Hepatocyte (in vitro differentiated cells): ENCODE measurements at places on chromosomes 3 and 15.
A peak's percentile ranks its signal among the peaks of the same experiment; 100 is the strongest.

- DNase-seq: no peak
Observed at GRCh38 chr3:46517016-46517783, 19.4 kb downstream of the RTP3 start.

DNA sequence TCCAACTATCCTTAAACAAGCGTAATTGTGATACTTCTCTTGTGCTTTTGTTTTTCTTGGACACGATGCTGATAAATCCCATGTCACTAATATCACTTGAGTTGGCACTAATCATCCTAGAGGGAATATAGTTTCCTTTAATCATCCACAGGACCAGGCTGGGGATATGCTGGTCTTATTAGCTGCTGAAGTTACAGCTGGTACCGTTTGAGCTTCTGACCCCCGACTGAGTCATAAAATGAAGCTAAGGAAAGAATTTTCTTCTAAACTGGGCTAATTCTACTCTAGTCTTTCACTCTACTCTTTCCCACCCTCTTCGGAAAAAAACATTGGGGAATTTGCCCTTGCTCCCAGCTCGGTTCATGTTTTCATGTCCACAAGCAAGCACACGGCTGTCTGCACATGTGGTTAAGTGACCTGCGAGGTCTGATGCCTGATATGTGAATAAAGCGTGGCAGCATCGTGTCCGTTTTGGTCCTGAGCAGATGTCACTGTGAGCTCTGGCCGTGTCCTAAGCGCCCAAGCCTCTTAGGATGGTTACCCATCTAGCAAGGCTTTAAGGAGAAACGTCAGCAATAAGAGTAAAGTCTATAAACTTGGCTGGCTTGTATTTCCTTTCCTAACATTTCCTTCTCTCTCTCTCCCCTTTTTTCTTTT, 223.7 kb downstream of the ITPR1 start:
- no peak for DNase-seq

DNA sequence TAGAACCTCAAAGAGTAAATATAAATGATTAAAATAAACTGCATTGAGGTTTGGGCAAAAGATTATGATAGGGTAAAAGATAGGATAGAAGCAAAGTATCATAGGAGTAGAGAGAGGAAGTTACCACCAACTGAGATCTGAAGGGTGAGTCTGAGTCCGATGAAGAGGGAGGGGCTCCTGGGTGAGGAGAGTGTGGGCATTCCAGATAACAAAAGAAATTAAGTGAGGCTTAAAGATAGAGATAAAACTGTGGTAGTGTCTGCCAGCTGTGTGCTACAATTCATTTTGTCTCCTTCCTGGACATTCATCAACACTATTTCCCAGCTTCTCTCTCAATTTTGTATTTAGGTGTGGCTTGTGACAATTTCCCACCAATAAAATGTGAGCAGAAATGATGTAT, 343.0 kb upstream of the PLSCR5 start:
- no peak for DNase-seq

DNA sequence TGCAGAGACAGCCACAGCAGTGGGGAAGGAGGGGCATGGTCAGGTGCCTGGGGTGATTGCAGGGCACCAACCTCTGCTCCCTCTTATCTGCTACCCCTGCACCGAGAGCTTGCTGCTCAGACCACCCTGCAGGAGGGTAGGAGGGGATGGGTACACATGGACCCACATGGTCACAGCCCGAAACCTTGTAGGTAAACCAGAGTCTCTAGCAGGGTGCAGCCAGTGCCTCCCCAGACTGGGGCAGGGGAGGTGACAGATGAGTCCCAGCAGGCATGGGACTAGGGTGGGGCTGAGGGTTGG, 49.2 kb downstream of the FAH start:
- DNase-seq: no peak

DNA sequence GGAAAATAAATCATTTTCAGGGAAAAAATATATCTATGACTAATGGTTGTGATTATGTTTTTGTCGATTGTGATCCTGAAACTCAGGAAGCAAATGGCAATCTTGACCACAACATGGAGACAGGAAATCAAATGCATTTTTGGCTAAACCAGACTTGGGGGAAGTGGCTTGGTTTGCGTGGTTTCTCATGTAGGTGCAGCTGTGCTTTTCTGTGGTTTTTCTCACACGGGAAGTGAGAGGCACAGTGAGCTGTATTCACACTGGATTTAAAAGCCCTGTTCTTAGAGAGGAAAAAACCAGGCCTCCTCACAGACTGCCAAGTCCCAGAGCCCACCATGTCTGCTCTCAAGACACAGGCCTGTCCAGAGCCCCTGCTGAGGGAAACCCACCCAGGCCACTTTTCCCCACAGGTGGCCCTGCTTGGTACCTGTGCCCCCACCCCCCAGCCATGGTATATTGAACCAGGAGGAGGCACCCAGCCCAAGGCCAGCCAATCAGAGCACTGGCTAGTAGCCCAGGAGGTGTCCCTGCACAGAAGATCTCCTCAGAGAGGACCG, 46.1 kb downstream of the BTD start:
- no peak for DNase-seq

DNA sequence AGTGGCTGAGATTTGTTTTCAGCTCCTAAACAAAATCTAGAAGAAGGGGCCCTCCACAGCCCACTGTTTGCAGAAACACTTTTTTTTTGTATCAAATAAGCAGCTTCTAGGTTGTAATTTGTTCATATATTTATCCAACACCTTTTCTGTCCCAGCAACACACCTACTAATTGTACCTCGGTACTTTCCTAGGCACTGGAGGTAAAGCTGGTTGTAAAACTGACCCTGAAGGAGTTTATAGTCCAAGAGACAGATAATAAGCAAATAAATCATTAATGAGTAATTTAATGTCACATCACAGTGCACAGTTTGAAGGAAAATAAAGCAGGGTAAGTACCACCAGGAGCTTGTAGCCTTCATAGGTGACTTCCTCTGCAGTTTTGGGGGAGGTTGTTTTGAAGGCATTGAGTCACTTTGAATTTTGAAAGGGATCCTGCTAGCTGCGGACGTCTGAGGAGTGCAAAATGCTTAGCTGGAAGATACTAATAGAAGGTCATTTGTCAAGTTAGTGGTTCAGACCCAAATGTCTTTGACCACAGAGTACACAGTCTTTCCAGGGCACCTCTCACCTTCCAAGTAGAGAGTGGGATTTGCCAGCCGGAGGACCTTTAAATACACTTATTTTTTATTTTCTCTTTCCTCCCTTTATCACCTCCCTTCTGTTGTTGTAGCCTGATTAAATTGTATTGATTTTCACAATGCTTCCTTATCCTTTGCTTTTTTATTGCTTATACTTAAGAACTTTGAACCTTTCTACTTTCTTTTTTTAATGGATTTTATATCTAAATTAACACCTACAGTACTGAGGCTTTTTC, 53.8 kb downstream of the CMSS1 start:
- no peak for DNase-seq

DNA sequence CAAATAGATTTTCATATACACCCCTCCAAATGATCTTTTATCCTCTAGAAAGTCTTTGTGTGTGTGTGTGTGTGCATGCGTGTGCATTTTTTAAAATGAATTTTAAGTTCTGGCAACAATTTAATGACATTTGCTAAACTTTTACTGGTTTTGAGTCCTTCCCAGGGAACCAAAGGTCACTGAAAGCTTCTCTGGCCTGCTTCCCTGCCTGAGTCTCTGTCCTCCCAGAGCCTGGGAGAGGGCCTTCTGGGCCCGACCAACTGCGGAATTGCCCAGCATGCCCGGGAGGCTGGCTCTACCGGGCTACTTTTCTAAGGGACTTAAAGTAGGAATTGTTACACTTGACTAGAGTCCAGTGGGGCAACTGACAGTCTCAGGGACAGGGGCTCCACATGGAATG, 7.4 kb upstream of the RBPMS2 start:
- no peak for DNase-seq

DNA sequence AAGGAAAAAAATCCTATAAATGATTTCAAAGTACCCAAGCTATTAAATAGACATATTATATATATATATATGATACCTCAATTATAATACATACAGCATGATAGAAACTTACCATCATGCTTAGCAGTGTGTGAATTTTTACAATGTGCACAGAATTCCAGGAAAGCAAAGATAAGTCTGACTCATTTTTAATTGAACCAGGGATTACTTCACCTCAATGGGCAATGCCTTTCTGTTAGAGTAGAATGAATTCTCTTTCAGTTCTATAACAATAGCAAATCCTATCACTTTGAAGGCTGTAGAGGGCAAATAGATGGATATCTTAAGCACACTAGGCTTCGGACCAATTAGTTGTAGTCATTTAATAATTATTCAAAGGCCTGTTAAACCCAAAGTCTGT, 54.8 kb upstream of the P3H2 start:
- DNase-seq: no peak

DNA sequence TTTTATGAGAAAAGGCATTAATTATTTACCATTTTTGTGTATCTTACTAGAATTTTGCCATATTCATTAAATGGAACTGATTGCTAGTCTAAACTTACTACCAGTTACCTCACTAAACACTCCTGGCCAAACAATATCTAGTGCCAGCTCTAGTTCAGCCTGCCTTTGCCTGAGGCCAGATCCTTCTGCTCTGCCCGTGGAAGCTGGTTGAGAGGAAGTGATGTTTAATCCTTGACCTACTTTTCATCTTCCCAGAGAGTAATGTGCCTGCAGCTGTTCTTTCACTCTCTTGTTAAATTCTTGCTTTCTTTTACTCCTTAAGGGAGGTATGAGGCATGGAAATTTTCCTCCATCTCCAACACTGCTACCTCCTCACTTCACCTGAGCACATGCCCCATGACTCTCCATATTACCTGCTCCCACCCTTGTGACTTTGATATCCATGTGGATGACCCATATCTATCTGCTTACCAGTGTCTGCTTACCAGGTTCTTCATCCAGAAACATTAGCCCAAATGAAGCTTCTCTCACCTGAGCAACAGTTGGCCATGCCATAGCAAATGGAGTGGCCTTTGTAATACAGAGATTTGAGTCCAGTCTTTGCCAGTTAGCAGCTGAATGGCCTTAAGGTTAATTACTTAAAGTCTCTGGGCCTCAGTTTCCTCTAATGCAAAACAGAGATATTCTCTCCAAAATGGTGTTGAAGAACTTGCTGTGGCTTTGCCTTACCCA, 53.4 kb downstream of the UBE2E1 start:
- no peak for DNase-seq

DNA sequence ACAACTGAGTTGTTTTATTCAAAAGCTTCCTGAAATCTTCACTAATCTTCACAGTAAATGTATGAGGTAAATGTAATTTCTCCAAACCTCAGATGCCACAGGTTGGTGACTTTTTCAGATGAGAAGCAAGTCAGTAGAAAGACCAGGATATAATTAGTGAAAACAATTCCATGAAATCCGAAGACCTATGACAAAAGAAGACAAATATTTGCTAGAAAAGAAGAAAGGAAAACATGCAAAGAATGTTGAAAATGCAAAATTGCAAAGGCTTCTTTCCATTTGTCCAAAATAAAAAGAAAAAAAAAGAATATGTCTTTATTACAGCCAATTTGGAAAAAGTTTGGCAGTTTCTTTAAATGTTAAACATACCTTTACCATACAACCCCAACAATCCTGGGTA, 88.3 kb upstream of the MYRIP start:
- DNase-seq: no peak

- no peak for DNase-seq
Observed at GRCh38 chr3:188242436-188243123, 88.6 kb downstream of the LPP start.

GRCh38 chr3:159356606-159357005, 554.8 kb downstream of the MFSD1 start:
- DNase-seq: no peak

DNA sequence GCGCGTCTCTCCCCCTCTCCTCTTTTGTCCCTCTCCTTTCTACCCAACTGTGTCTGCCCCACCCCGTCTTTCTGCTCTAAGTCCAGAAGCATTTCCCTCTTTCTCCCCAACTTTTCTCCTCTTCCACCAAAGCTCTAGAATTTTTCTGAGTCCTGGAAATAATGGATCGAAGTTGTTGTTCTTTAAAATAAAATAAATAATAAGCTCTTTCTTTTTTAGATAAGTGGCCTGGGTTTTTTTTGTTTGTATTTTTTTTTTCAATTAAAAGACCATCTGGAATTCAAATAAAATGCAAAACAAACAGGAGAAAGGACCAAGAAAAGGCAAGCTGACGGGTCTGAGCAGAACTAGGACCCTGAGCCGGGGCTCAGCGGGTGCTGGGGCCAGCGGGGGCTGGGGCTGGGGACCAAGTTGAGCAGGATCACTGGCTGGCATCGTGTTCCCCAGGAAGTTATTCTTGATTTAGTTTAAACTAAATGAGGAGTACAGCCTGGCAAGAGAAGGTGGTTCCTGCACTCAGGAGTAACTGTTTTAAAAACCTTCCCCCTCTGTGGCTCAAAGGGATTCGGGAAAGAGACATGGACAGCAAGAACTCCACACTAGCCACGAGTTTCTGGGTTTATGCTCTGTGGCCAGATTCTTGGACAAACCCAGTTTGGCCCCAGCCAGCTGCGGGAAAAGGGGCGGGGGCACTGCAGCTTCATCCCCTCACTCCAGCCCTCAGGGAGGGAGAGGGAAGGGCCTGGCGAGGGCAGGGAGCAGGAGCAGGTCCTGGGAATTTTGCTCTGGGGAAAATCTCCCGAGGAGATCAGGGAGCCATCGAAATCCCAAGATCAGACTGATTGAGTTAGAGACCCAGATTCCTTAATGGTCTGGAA, 8.4 kb downstream of the GATA2 start:
- DNase-seq: no peak

- DNase-seq: peak; percentile 64
Observed at GRCh38 chr3:71710906-71711494, 14.2 kb downstream of the EIF4E3 start.

DNA sequence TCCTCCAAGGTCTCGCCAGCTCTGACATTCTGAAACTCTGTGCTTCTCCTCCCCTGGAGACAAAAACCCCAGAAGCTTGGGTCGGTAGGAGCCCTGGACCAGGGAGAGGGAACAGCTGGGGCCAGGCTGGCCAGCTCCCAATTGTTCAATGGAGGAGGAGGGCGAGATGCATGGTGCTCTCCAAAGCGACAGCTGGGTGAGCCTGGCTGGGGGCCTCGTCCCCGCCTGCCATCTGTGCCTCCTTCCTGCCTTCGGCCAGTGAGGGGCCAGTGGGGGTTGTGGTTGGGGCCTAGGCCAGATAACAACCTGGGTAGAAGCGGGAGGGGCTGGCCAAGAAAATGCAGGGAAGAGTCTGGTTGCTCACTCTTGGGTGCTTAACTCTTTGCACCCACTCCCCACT, 79.4 kb downstream of the CORO2B start:
- no peak for DNase-seq

GRCh38 chr3:32371461-32372212, 20.0 kb upstream of the CMTM7 start:
- no peak for DNase-seq

DNA sequence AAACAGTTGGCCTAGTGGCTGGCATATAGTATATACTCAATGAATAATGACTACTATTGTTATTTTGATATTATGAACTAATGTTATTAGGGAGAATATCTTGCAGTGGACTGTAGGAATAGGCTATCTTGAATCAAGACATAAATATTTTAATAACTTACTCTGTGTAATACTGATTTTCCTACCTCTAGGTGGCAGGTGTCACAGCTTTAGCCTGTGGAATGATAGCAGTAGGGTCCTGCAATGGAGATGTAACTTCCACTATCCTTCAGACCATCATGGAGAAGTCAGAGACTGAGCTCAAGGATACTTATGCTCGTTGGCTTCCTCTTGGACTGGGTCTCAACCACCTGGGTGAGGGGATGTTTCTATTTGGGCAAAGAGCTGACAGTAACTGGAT, 6.5 kb downstream of the PSMD2 start:
- DNase-seq: no peak
